GDM1 (cell line): ENCODE measurements at places on chromosomes 11 and 22.
A peak's percentile ranks its signal among the peaks of the same experiment; 100 is the strongest.

- DNase-seq, result no peak
Measured at GRCh38 chr11:16880184-16880801, 133.9 kb downstream of the PLEKHA7 start.

- DNase-seq, result no peak
Measured at GRCh38 chr11:129854232-129854805, 38.7 kb downstream of the TMEM45B start.

GRCh38 chr22:25235547-25236290 lies 16.3 kb downstream of the CRYBB2 start:
- DNase-seq, result peak; percentile 54

DNA sequence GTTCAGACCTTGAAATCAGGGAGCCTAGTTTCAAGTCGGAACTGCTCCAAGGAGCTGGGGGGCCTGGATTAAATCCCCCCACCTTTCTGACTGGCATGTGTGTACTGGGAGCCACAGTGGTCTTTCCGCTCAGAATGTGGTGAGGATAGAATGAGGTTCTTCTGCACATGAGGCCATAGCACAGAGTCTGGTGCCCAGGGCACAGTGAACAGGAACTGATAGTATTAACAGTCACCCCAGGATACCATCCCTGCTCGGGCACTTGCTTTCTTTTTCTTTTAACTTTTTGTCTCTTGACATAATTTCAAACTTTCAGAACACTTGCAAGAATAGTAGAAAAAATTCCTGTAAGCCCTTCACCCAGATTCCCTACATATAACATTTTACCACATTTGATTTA lies 28.8 kb downstream of the LMO1 start:
- DNase-seq, result no peak

DNA sequence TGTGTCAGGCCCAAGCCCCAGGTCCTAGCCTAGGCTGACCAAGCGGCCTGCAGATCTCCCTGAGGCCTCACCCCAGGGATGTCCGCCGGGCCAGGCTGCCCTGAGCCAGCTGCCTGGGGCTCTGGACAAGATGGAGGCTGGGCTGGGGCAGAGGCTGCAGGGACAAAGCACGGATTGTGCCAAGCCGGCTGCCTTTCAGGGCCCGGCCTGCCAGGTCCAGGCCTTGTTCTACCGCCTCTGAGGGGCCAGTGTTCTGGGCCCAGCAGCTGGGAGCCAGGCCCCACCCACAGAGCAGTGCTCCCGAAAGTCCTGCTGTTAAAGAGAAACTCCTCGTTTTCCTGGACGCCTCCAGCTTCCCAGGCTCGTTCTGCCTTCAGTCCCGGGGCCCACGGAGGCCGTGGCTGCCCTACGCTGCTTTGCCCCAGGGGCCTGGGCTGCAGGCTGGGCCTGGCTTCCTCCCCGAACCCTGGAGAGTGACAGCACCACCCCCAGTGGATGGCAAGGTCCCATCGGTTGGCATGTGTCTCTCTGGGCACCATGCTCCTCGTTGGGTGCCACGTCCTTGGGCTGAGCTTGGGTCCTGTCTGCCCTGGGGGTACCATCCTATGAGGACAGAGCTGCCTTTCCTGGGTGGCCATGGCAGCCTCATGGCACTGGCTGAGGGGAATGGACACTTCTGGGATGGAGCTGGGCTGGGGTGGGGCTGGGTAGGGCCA lies 7.6 kb downstream of the BRSK2 start:
- no peak for DNase-seq

DNA sequence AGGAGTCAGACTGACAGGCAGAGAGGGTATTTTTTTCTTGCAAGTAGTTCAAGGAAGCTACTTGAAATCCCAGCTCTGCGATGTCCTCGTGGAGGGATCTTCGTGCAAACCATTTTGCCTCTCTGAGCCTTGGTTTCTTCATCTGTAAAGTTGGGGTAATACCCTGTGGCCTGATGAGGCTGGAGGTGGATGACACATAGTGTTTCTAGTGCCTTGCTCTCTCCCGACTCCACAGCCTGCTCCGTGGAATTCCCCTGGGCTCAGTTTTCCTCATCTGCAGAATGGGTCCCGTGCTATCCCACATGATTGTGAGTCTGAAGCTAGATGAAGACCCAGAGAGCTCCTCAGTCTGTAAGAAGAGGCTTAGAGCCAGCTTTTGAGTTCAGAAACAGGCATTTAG lies 32.7 kb downstream of the DAGLA start:
- DNase-seq, result no peak

DNA sequence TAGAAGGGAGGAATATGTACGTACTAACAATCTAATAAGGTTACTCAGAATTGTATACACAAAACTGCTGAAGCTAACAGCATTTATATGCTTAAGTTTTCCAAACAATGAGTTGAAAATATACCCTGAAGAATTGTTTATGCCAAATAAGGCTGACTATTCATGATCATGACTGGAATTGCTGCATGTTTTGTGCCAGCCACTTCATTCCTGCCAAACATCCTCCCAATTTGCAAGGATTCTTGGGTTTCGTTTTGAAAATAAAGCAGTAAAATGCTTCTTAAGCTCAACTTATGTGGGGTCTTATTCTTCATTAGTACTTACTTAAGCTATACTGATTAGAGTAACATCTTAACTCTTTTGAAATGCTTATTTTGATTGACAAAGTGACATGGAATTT lies 149.0 kb downstream of the SPON1 start:
- DNase-seq, result no peak
